ENCODE measurements at places on chromosomes 1 and 21. TPM values are rescaled to one million over a fixed set of nuclear protein-coding genes. Genes with fewer than 3 reads are reported as not detected.

- DNase-seq: no peak
These were observed 56.7 kb upstream of the RGS21 start for GRCh38 chr1:192260076-192260475.

GRCh38 chr1:164188497-164188896 is 370.5 kb upstream of the PBX1 start:
- DNase-seq: no peak

DNA sequence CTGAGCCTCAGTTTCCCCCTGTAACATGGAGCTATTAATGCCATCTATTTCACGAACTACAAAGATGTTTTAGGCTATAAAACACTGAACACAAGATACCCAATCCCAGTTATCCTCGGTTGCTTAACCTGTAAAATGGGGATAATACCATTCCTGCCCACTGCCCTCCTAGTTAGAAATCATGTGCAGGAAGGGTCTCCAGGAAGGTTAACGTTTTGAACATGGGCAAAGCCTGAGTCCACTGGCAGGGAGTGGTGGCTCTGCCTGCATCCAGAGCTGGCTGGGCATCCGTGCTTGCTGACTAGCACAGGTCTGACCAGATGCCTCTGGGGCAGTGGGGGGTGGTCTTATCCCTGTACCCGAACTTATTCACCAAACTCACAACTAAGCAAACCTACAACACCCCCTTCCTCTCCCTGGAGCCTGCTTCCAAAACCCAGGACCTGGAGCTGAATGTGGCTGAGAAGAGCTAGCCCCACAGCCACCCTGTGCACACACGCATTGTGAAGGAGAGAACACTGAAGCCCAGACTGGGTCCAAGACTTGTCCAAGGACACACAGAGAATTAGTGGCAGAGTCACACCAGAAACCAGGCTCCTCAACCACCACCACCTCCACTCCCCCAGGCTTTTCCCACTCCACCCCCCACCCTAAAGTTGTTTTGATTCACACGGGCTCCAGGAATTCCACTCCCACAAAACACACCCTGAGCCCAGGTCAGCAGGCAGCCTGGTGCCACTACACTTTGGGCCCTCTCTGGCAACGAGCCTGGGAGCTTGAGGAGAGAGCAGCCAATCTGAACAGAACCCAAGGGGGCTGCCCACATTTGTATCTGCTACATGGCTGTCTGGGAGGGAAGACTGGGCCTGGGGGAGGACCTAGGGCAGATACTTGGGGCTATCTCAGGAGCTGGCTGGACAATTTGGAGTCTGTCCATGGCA is 1.6 kb downstream of the E2F2 start:
- no peak for DNase-seq

- DNase-seq: no peak
These were observed 6.7 kb upstream of the PTPN14 start for GRCh38 chr1:214557952-214558735.

DNA sequence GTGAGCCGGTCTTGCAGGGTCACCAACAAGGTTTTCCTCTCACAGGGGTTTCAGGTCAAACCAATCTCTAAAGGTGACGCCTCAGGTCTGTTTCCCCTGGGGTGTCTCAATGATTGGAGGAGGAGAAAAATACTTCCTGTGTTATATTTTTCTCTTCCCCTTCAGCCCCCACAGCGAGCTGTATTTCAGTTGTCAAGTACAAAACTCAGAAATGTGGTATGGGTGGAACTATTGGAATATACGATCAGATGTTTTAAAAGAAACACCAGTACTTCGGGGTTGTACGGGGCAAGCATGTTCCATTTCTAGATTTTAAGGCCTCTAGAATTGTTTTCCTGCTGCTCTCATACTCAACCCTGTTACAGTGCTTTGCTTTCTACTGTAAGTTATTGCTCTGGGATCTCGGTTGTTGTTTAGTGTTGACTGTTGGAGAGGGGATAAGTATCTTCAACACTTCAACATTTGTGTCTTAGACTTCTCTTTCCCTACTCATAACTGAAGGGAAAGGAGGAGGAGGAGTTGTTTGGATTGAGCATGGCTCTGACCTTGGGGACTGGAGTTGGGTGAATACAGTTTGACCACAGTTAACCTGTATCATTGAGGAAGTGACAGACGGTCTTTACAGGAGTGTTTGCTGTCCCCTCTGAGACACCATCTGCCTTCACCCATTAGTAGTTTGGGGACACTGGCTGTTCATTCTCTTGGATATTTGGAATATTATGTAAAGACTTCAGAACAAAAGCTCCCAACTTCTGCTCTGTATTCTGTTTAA is 2.0 kb downstream of the MAPKAPK2 start:
- no peak for DNase-seq

DNA sequence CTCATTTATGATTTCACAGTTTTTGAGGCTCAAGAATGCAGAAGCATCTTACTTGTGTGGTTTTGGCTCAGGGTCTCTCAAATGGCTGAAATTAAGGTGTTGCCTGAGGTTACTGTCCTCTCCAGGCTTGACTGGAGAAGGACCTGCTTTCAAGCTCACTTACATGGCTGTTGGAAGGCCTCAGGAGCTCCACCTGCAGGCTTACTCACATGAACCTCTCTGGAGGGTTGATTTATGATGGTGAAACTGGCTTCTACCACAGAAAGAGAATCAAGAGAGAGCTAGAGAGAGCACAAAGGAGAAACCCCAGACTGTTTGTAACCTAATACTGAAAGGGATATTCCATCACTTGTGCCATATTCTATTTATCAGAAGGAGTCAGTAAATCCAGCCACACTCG is 6.2 kb upstream of the KCNK2 start:
- DNase-seq: no peak

DNA sequence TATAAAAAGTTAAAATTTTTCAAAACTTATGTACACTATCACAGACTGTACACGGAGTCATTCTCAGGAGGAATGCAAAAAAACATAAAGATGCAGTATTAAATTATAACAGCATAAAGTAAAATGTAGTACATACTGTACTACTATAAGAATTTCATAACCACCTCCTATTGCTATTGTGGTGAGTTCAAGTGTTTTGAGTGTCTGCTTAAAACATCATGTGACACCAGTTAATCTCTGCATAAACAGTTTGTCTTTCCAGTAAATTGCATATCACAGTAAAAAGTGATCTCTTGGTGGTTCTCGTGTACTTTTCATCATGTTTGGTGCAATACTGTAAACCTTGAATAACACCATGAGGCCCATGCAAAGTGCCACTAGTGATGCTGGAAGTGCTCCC is 45.2 kb downstream of the SDCCAG8 start:
- no peak for DNase-seq

- no peak for DNase-seq
These were observed 93.8 kb downstream of the COQ8A start for GRCh38 chr1:227033880-227034279.

- DNase-seq: no peak
These were observed 868 bp downstream of the C1orf21 start for GRCh38 chr1:184387476-184388318.

DNA sequence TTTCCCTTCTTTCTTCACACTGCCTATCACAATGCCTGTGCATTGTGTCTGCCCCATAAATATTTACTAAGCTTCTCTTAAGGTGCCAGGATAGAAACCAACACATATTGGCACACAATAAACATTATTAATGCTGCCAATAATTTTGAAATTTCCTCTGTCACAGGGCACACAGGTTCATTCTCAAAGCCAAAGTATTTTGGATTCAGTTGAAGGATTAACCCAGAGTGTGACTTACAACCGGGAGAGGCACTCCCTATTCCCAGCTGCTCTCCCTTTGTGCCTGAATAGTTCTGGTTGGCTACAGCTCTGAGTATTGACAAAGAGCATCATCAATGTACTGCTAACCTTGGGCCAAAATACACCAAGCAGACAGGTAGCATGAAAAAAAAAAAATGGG is 46.6 kb upstream of the ATP1A1 start:
- no peak for DNase-seq

C4BPA gene
- total RNA-seq: not detected

ARHGEF11 gene
- total RNA-seq: 41.6 TPM

SLC30A10 gene
- 19.2 TPM for total RNA-seq

RGS5 gene
- 6.9 TPM for total RNA-seq

SPATA17 gene
- total RNA-seq: 5.3 TPM

CASZ1 gene
- 1.6 TPM for total RNA-seq

CAPN8 gene
- not detected for total RNA-seq

PPT1 gene
- total RNA-seq: 44.8 TPM

CFAP141 gene
- not detected for total RNA-seq

TCHHL1 gene
- total RNA-seq: not detected

All from frontal cortex (tissue), 4 donors.